ENCODE measurements at places on chromosomes 11 and 22.

DNA sequence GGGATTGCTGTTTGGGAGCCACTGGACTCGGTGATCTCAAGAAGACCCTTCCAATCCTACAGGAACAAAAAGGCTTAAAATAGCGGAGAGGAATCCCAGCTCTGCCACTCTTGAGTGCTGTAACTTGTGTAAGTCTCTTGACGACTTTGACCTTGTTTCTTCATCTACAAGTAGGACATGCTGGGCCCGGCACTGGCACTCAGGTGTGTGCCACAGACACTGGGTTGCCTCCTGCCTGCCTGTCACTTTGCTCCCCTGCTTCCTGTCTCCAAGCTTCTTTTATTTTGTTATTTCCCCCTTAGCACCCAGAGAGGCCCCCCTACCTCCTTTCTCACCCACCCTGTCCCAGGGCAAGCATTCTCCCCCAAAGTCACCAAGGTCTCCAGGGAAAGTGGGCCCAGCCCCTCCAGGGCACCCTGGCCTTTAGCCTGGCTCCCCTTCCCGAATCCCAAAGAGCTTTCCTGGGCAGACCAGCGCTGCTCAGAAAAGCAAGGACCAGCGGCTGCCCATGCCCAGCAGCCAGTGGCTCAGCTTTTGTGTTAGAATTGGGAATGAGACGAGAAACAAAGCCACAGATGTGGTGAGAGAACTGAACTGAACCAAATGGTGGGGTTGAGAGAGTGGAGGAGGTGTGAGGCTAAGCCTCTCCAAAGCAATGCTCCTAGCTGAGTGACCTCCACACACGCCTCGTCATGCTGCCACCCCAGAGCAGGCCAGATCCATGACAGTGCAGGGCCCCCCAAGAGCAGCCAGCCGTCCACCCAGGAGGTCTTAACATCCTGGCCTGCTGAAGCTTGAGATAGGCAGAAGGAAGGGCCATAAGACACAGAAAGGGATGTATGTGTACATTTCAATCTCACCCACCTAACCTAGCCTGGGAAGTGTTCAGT lies 4.5 kb downstream of the TRIM29 start:
- DNase-seq, result no peak

- DNase-seq, result no peak
These were observed 785.6 kb downstream of the TBC1D22A start for GRCh38 chr22:47547881-47548650.

DNA sequence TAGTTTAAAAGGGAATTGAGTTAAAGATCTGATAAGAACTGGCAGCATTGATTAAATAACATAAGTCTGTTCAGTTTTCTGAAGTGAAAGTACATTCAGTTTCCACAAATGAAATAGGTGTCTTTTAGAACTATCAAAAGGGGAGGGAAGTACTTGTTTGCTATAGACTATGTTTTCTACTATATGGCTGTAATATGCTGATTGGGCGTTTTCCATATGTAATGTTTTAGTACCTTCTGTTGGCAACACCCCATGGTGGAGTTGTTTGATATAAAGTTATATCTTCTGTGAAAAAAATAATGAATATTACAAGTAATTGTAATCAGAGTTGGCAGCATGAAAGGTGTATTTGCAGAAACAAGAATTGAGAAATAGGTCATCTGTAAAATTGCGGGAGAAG lies 237.6 kb downstream of the JRKL start:
- no peak for DNase-seq

DNA sequence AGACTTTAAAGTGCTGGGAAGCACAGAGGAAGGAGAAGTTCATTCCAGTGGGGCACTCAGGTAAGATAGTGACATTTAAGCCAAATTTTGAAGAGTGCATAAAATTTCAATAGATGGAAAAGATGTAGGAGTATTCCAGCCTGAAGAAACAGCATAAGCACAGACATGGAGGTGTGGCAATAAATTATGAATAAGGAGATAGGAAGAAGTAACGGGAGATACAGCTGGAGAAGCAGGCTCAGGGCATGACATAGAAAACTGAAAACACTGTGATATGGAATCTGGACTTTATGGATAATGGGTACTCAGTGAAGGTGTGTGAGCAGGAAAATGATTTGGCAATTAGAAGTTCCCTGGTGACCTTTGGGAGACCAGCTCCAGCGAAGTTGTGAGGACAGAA lies 33.3 kb downstream of the P4HA3 start:
- DNase-seq, result no peak

DNA sequence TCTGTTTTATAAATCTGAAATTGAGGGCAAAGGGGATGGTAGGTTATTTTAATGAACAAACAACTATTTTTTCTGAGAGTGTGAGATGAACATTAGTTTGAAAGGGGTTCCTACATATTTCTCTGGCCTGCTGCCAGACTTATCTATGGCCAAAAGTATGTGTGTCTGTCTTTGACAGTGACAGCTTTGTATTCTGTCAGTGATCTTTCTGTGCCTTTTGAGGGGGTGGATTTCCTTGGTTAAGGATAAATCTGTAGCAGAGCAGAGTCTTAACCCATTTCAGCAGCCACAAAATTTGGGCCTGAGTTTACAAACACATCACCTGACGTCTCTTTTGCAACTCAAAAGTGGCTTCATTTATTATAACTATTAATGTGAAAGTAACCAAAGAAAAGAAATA lies 30.9 kb downstream of the ZFTA start:
- DNase-seq, result no peak

Data from right renal cortex interstitium (tissue), 3 donors.